A549 treated with Mapracorat at 1 μM for 4 hours (cell line): ENCODE measurements at places on chromosomes 4 and X. TPM values are rescaled to one million over a fixed set of nuclear protein-coding genes. Genes with fewer than 3 reads are reported as not detected.

GLRA2 gene
- not detected in 5 replicates for total RNA-seq

MEPE gene
- not detected in 5 replicates for total RNA-seq

AMOT gene
- total RNA-seq, result 0.02 to 0.04 TPM in 2 of 5 replicates, not detected in the others

OTUD6A gene
- total RNA-seq, result not detected in 5 replicates
